Hematopoietic multipotent progenitor cell treated with erythropoietin and hydrocortisone succinate and interleukin-3 and kit ligand, for 6 days (in vitro differentiated cells): ENCODE measurements at places on chromosomes 2 and 18.
A peak's percentile ranks its signal among the peaks of the same experiment; 100 is the strongest.

- no peak for DNase-seq
Observed at GRCh38 chr18:61196750-61197149, 136.5 kb upstream of the CDH20 start.

DNA sequence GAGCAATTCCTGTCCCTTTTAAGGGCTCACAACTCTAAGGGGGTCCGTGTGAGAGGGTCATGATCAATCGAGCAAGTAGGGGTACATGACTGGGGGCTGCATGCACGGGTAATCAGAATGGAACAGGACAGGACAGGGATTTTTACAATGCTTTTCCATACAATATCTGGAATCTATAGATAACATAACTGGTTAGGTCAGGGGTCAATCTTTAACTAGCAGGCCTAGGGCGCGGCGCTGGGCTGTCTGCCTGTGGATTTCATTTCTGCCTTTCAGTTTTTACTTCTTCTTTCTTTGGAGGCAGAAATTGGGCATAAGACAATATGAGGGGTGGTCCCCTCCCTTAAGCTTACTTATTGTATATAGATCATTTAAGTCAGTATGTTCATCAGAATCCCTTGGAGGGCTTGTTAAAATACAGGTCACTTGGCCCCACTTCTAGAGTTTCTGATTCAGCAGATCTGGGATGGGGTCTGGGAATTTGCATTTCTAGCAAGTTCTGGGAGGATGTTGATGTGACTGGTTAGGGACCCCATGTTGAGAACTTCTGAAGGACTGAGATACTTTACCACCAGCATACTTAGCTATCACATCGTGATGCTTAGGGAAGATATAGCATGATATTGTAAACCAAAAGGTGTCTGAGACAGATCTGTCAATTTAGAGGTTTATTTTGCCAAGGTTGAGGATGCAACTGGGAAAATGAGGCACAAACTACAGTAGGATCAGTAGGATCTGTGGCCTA lies 2.8 kb upstream of the INPP4A start:
- peak; percentile 36 for DNase-seq

DNA sequence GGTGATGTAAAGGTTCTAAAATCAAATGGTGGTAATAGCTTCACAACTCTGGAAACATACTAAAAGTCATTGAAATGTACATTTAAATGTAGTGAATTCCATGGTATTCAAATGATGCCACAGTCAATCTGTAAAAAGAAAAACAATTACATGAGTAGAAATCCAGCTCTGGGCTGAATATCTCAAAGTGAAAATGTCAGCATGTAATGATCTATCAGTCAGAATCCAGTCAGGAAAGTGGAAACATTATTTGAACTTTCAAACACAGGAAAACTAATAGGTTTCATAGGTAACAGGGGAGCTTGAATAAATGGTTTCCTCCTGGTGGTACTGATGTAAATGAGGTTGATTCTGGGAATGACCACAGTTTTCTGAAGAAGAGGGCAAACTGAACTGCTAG lies 186.4 kb downstream of the CDH7 start:
- no peak for DNase-seq

DNA sequence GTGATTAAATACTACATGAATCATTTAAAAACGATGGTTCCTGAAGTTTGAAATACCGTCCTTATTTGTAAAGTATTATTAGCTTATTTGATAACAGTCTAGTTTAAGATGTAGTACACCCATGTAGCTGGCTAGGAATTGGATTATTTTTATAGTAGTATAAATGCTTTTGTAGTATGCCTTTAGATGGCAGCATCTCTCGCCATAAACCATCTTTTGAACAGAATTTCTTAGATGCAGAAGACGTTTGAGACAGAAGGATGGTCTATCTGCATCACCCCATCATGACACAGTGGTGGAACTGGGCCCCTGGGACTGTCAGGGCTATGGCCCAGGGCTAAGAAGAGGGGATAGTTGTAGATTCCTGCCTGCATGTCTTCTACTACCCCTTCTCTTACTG lies 152.7 kb downstream of the WDSUB1 start:
- peak; percentile 79 for DNase-seq

DNA sequence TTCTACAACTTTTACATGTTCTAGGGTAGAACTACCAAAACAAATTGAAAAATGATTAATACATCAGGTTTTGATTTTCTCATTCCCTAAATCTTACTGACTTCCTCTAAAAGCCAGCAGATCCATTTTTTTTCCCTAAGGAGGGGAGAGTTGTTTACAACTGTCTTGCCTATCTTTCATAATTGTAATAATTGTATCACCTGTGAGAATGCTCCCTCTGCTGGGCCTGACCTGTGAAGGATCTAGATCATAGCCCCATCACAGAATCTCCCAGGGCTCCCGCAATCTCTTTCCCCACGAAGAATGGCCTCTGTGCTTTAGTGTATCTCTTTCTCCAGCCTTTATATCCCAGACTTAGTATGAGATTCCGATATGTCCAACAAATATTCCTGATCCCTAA lies 9.1 kb downstream of the LOXL3 start:
- peak; percentile 37 for DNase-seq

DNA sequence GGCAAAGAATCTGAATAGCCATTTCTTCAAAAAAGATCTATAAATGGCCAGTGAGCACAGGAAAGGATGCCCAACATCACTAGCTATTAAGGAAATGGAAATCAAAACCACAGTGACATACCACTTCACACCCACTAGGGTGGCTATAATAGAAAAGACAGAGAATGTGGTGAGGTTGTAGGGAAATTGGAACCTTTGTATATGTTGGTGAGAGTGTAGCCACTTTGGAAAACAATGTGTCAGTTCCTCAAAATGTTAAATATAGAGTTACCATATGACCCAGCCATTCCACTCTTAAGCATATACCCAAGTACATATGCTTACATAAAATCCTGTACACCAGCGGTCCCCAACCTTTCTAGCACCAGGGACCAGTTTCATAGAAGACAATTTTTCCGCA lies 152.8 kb downstream of the SMAD2 start:
- DNase-seq, result no peak

DNA sequence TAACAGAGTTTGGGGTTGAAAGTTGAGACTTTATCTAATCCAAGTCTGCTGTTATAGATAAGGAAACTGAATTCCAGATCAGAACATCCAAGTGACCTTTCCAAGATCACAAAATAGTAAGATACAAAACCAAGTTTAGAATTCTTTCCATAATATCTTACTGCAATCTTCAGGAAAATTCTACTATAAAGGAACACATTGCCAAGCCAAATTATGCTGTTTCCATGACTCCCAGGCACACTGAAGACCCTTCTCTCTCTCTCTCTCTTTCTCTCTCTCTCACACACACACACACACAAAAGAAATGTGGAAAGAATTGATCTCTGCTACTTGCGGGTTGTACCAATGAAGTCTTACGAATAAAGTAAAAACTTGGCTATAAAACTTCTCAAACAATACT lies 398.4 kb downstream of the METTL4 start:
- DNase-seq, result no peak
